ENCODE measurements at places on chromosomes 7 and 10.

DNA sequence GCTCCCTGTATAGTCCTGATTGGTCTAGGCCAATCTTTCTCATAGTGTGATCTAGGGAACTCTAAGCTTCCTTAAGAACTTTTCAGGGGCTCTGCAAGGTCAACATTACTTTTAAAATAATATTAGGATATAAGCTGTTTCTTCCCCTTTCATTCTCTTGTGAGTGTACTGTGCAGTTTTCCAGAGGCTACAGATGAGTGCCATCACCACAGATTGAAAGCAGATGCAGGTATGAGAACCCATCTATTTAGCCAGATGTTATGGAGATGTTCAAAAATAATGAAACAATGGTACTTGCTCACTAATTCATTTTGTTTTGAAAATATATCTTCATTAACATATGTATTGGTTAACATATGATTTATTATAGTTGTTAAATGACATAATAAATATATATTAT is 169.2 kb upstream of the SEMA3A start:
- no peak for DNase-seq

DNA sequence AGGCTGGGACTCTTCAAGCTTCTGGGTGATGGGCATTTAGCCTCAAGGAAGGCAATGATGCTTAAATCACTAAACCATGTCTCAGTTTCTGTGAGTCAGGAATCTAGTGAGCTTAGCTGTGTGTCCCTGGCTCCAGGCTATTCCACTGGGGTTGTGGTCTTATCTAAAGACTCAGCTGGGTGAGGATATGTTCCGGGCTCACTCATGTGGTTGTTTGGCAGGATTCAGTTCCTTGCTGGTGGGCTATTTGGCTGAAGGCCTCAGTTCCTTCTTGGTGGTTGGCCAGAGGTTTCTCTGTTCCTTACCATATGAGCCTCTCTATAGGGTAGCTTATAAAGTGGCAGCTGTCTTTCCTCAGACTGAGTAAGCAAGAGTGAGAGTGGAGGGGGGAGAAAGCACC is 12.0 kb downstream of the EVX1 start:
- DNase-seq = no peak

GRCh38 chr10:96450529-96451207 is 63.1 kb downstream of the TLL2 start:
- DNase-seq = no peak

DNA sequence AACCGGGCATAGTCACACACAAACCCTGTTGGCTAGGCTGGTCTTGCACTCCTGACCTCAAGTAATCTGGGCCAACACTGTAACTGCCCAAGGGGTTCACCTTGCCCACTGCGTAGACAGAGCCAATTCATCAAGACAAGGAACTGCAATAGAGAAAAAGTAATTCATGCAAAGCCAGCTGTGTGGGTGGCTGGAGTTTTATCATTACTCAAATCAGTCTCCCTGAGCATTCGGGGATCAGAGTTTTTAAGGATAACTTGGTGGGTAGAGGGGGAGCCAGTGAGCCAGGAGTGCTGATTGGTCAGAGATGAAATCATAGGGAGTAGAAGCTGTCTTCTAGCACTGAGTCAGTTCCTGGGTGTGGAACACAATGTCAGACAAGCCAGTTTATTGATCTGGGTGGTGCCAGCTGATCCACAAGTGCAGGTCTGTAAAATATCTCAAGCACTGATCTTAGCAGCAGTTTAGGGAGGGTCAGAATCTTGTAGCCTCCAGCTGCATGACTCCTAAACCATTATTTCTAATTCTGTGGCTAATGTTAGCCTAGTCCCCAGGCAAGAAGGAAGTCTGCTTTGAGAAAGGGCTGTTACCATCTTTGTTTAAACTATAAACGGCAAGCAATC is 15.6 kb upstream of the FXYD4 start:
- peak; percentile 23 for DNase-seq

DNA sequence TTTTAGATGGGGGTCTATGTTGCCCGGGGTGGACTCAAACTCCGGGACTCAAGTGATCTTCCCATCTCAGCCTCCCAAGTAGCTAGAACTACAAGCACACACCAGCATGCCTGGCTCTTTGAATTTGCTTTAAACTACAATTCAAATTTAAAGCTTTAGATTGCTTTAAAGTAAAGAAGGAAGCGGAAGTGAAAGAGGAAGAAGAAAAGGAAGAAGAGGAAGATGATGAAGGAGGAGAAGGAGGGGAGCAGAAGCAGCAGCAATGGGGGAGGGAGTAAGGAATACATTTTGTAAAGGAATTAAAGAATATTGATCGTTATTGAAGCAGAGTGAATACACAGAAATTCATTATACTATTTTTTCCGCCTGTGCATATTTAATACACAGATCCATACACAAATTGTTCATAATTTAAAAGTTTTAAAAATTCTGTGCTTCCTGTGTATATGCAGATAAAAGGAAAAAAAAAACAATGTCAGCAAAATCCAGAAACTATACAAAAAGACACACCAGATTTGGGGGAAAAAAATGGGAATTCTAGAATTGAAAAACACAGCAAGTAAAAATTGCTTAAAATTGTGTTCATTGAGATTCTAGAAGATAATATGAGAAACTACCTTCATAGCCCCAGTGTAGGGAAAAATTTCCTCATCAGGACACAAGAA is 60.8 kb upstream of the KCNMA1 start:
- no peak for DNase-seq

DNA sequence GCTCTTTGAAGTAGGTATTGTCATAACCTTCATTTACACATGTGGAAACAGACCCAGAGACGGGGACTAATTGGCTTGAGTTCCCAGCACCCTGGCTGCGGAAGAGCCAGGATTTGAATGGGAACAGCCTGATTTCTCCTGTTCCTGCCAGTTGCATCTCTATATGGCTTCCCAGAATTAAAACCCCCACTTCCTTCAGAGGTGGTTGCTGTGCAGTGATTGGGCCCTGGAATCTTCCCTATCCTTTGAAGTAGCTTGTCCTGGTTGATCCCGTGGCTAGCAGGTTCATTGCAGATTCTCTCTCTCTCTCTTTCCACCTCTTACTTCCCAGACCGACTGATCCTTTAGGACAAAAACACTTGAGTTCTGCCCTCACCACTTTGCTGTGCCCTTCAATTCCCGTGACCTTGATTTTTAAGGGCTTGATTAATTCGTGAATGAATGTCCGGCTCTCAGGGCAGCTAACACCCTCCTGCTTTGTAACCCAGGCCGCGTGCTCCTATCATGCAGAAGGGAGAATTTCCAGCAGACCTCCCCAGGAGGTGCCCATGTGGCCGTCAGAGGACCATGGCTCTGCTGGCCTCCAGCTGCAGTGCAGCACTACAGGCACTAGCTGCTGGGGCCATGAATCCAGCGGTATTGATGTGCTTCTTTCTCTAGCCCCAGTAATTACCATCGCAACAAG is 120.6 kb upstream of the AGK start:
- no peak for DNase-seq

DNA sequence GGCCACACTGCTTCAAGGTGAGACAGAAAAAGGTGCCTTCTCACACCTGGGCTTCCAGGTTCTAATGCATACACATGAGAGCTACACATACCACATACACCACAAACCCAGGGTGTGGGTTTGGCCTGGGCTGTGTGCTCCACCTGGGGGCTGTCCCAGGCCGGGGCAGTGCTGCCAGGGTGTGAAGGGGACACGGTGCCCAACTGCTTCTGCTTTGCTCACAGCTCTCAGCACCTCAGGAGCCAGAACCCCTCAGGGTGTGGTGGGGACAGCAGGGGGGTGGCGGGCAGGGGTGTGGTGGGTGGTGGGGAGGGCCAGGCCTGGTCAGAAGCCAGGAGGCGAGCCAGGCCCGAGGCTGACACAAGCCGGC is 51.1 kb downstream of the TMEM209 start:
- no peak for DNase-seq

GRCh38 chr7:73761854-73762658 is 8.0 kb downstream of the CLDN3 start:
- no peak for DNase-seq

DNA sequence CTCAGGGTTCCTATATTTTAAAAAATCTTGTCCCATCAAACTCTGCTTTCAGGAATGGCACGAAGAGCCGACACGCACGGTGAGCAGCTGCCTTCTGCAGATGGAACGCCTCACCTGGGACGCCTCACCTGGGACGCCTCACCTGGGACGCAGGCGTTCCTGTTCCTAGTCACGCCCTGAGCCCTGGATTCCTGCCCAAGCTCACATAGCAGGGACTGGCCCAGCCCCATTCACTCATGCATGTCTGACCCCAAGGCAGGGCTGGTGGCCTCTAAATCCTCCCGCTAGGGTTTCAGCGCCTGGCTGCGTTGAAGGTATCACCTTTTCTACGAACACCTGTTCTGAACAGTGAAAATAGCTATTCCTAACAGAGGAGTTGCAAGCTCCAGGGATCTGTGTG is 49.8 kb downstream of the CARD11 start:
- DNase-seq = no peak

DNA sequence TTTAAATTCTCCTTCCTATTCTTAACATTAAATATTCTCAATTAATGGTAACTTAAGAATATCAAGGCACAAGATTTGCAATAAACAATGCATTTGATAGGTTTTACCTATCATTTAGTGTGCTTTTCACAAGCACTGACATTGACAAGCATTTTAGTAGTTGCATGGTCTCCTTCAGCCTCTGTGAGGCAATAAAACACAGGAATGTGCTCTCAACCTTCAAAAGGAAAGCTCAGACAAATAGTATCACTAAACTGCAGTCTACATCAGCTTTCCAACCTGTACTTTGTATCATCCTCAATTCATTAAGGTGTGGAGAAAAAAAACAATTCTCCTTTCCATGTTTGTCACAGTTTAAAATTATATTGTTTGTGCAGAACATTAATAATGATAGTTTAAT is 51.1 kb upstream of the TSPAN13 start:
- DNase-seq = no peak

- no peak for DNase-seq
Measured at GRCh38 chr10:5468262-5469106, 30.9 kb downstream of the CALML5 start.

GRCh38 chr10:5511231-5511884 is 12.0 kb upstream of the CALML5 start:
- DNase-seq = no peak

DNA sequence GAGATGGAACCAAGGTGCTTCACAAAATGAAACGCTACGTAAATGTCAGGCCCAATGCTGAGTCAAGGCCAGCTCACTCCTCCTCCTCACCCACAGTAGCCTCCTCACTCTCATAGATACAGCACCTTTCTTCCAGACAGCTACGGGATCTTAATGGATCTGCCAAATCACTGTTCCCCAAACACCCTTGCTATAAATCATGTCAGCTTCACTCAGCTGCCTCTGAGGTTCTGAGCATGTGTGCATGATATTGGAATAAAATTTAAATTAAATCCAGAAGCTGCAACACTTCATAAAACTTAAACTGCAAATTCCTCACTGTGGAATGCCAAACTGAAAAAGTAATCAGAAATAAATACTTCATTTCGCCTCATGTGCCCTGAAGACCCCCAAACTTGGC is 14.7 kb upstream of the CPXM2 start:
- no peak for DNase-seq

- no peak for DNase-seq
Measured at GRCh38 chr7:41093141-41093540, 609.7 kb downstream of the INHBA start.

DNA sequence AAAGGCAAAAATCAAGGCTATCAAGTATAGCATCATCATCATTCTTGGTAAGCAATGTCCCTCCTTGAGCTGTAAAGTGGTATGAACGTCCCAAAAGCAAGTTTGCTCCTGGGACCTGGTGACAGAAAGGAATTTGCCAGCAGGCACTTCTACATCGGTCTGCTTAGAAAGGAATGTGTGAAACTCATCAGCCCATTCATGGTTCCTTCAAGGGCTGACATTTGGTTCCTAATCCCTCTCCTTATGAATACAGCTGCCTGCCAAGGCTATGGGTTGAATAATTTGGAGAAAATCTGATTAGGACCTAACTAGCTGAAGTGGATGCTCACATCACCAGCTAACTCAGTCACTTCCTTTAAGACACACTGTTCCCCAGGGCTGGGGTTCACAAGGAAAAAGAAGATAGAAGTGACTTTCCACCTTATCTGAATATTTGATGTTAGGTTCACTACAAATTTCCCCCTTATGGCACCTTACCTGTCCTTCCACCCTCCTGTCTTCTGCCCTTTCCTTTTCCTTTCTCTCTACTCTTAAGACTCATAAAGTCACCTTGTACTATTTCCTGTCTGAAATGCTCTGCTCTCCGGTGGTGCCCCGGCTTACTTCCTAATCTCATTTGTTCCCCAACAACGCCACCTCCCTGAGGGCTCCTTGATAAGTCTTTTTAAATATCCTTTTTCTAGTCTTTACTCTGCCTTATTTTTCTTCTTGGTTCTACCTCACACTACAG is 187.1 kb downstream of the NPSR1 start:
- no peak for DNase-seq

DNA sequence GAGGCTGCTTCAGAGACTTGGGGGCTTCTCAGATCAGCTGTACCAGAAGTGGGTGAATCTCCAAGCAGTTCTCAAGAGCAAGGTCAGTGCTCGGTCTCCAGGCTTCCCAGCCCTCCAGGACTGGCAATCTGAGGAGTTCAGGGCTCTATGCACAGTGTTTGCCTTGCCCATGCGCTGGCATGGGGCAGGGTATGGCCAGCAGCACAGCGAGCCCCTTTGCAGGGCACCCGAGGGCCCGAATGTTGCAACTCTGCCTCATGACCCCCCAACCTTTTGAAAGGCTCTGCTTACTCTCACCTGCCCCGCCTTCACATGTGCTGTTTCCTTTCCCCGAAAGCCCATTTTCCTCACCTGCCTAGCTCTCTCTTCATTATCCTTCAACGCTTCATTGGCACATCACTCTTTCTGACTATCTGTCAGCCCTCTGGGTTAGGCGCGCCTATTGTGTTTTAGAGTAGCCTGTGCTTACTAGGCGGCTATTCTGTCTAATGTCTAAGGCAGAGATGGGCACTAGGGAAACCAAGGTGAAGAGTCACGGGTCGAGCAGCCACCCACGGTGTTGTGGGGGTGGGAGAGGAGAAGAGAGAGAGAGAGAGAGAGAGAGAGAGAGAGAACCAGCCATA is 83.6 kb downstream of the WDFY4 start:
- no peak for DNase-seq

DNA sequence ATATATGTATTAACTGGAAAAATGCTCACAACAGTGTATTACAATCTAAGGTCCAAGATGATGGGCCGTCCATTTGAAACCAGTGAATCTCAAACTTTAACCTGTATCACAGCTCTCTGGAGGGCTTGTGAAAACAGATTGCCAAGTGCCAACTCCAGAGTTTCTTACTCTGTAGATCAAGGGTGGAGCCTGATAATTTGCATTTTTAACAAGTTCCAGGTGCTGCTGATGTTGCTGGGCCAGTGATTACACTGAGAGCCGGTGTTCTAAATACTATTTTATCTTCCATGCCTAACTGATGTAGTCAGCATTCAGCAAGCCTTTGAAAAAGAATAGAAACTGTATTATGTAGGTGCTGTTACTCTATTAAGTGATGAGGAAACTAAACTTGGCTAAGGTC is 269.9 kb upstream of the FERD3L start:
- DNase-seq = no peak

GRCh38 chr10:28246023-28246422 is 56.8 kb downstream of the MPP7 start:
- DNase-seq = no peak

- no peak for DNase-seq
Measured at GRCh38 chr7:3073763-3074458, 30.2 kb upstream of the CARD11 start.
